ENCODE measurements at places on chromosomes 4 and X.

DNA sequence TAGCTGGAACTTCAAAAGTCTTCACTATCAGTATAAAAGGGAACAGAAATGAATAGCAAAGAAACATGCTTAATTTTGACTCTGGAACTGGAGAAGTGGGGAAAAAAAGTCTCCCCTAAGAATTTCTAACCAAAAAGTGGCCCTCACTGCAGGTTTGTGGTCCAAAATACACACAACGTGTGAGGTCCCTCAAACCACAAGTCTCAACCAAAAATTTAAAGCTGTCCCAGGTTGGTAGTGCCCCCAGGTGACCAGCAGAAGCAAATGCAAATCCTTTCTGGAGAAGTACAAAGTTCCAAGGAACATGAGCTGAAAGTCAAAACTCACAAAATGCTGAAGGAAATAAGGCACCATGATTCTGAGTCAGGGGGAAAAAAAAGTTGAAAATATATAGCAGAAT, 23.6 kb upstream of the VAMP7 start:
- no peak for DNase-seq

- DNase-seq: no peak
Observed at GRCh38 chr4:101345271-101345595, 2.1 kb downstream of the PPP3CA start.

GRCh38 chrX:139213241-139213709, 317.3 kb upstream of the F9 start:
- DNase-seq: no peak

GRCh38 chr4:110135076-110135475, 63.3 kb downstream of the ELOVL6 start:
- no peak for DNase-seq

DNA sequence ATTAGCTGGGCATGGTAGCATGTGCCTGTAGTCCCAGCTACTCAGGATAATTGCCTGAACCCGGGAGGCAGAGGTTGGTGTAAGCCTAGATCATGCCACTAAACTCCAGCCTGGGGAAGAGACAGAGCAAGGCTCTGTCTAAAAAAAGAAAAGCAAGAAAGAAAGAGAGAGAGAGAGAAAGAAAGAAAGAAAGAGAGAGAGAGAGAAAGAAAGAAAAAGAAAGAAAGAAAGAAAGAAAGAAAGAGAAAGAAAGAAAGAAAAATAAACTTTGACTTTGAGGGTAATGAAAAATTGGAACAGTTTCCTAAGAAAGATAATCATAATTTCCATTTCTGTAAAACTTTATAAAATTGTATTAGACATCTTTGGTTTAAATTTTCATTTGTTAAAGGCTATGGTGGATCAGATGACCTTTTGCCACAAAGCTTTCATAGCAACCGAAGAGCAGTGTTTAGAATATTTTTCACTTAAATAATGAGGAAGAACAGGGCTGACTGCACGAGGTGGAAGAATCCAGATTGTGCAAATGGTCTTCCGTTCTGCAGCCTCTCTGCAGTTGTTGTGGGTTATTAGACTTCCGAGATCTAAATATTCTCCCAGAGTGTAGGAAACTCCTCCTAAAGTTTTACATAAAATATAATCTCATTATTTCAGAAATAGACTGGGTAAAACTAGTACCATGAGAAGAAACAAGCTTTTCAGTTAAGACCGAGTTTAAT, 55.9 kb downstream of the RBM47 start:
- no peak for DNase-seq

- peak; percentile 66 for DNase-seq
Observed at GRCh38 chr4:186723292-186724057, at the start of gene FAT1. Gene FAT1 (minus strand): TSS chr4:186723856. CDS start chr4:186709827, 14,029 bp downstream.

GRCh38 chr4:188941524-188942119, 802.4 kb downstream of the TRIML1 start:
- DNase-seq: peak; percentile 99

DNA sequence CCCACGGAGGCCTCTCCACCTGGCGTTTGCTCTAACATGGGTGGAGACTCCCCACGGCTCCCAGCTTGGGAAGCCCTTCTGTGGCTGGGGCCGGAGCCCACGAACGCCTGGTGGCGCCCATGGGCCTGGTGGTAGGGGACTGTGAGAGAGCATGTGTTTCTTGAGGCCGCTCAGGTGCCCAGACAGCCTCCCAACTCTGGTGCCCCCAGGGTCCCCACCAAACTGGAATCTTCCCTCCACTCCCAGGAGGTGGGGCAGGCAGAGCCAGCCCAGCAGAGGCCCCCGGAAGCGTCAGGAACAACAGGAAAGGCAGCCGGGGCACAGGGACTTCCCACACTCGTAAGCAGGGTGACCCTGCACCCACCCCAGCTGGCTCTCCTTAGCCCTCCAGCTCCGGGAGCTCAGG, 33.3 kb upstream of the FGFR3 start:
- no peak for DNase-seq

- DNase-seq: peak; percentile 8
Observed at GRCh38 chrX:96837808-96838207, 45.9 kb upstream of the RPA4 start.

- DNase-seq: no peak
Observed at GRCh38 chrX:16867947-16868346, 2.2 kb downstream of the RBBP7 start.

DNA sequence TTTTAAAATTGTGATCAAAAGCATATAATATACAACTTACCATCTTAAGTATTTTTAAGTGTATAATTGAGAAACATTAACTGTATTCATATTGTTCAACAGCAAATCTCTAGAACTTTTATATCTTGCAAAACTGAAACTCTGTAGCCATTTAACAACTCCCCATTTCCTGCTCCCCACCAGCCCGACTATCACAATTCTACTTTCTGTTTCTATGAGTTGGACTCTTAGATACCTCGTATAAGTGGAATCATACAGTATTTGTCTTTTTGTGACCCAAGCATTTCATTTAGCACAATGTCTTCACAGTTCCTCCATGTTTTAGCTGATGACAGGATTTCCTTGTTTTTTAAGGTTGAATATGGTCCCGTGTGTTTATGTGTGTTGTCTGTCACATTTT, 106.0 kb downstream of the LRBA start:
- no peak for DNase-seq

DNA sequence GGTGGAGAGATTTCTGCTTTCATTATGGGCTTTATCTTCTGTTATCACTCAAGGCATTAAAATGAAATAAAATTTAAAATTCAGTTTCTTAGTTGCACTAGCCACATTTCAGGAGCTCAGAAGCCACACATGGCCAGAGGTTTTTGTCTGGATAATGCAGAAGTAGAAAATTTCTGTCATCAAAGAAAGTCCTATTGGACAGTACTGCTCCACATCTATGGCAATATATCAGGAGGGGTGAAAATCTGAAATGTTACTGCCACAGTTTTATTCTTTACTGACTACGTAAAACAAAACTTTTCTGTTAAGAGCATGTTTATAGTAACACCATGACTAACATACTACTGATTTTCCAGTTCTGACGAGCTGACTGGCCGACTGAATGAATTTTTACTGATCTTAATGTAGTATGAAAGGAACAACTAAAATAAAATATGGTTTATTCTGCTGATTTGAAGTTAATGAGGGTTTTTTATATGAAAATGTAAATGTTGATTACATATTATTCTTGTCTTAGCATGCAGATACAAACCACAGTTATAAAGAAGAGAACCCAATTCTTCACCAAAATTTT, 264.0 kb upstream of the HAND2 start:
- DNase-seq: no peak

GRCh38 chr4:167232805-167233684, 1.2 kb downstream of the SPOCK3 start:
- DNase-seq: no peak

DNA sequence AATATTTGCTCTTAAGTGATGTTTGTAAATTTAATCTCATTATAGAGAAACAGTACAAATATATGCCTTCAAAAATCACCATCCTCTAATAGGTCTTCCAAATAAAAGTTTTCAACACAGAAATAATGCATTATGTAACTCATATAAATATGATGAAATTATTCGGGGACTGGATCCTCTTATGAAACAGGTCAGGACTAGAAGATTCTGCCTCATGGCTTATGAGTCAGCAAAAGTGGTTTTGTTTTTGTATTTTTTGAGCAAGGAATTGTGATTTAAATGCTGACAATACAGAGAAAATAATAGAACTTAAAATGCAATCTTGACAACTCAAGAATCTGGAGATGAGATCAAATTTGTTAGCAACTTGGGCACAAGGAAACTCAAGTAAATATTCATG, 179.7 kb upstream of the NDP start:
- peak; percentile 64 for DNase-seq

GRCh38 chrX:72475952-72476668, 96.5 kb downstream of the HDAC8 start:
- DNase-seq: peak; percentile 11

- DNase-seq: no peak
Observed at GRCh38 chrX:68821616-68822015, 7.2 kb upstream of the EFNB1 start.

GRCh38 chrX:103310555-103311398, at the start of gene BEX2:
Gene BEX2 (minus strand): TSS chrX:103310990. CDS start chrX:103309976, 1,014 bp downstream.
- DNase-seq: peak; percentile 62

GRCh38 chr4:93751411-93751810, 77.1 kb upstream of the ATOH1 start:
- no peak for DNase-seq

DNA sequence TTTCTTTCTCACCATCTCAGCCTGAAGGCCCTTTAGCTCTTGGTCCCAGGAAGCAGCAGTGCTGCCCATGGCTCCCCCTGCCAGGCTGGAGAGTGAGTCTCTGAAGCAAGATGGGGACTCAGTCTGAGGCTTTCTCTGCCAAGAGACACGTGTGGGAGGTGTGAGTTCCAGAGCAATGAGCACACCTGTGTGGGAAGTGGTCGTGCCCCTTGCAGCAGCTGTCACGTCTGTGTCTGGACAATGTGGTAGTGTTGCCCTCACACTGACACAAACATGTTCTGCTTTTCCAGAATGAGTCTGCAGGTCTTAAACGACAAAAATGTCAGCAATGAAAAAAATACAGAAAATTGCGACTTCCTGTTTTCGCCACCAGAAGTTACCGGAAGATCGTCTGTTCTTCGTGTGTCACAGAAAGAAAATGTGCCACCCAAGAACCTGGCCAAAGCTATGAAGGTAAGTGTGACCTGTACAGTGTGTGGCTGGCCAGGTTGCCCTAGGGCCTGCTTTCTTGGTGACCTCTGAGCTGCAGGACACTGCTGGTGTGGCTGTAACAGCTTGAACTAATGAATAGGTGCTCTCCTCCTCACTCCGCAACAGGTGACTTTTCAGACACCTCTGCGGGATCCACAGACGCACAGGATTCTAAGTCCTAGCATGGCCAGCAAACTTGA, 1.9 kb downstream of the TACC3 start:
- no peak for DNase-seq

DNA sequence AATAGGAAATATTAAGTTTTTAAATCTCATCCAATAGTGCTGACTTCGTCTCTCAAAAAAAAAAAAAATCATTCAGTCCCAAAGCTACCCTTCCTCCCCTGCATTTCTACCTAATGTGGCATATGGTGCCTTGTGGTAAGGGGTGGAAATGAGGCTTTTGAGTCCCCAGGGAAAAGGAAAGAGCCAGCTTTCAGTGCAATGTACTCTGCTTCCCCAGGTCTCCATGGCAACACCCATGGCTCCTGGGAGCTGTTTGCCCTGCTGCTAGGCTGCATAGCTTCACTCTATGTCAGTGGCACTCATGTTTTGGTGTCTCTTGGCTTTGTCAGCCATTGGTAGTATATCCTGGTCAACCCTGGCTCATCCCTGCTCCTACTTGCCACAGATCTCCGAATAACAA, 175.9 kb downstream of the SLC39A8 start:
- DNase-seq: no peak

GRCh38 chr4:22941688-22942375, 249.1 kb downstream of the GBA3 start:
- DNase-seq: no peak

Data from mammary epithelial cell (primary cell).